ENCODE measurements at places on chromosomes 6 and 20. TPM values are rescaled to one million over a fixed set of nuclear protein-coding genes. Genes with fewer than 3 reads are reported as not detected.

- no peak for DNase-seq
These were observed 31.8 kb upstream of the LCA5 start for GRCh38 chr6:79568996-79569395.

- no peak for DNase-seq
These were observed 39.4 kb upstream of the RFPL4B start for GRCh38 chr6:112307707-112308106.

Gene GNL1
- total RNA-seq, result 90.6 TPM

Gene SEL1L2
- not detected for total RNA-seq

- no peak for DNase-seq
These were observed 154.0 kb downstream of the TRIM27 start for GRCh38 chr6:28769626-28770402.

- no peak for DNase-seq
These were observed 118.0 kb downstream of the PCSK2 start for GRCh38 chr20:17344790-17345189.
